Effector CD4-positive, alpha-beta T cell (primary cell): ENCODE measurements at places on chromosomes 5 and 9.

DNA sequence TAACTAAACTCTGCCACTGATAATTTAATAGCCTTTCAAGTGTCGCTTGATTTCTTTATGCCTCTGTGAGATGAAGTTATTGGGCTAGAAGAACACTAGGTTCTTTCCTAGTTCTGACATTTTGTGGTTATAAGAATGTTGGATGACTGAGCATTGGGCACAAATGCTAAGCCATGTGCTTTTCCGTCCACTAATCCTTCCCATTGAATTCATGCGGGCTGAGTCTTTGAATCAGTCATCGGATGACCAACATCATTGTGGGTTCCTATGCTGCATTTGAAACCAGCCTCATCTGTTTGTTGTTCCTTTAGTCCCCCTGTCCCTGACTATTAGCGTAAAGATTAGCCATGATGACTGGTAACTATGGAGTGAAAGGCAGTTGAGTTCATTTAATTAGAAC is 58.5 kb downstream of the ALDH1A1 start:
- DNase-seq: no peak

DNA sequence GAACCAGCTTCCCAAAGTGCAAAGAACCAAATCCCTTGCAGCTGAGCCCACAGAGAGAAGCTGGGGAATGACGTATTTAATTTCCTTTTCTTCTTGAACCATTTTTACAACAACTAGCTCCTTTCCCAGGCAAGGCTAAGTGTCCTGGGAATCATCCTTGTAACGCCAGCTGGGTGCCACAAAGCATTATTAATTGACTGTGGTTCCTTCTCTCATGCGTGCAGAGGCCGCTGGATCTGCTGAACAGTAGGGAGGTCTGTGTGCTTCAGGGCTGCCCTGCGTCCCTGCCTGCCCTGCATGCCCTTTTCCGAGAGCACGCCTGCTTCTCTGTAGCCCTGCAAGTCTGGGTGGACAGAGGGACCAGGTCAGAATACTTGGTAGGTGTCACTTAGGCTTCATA is 124.1 kb upstream of the OTULINL start:
- no peak for DNase-seq

GRCh38 chr5:158797498-158797845 is 302.2 kb downstream of the EBF1 start:
- DNase-seq: no peak

DNA sequence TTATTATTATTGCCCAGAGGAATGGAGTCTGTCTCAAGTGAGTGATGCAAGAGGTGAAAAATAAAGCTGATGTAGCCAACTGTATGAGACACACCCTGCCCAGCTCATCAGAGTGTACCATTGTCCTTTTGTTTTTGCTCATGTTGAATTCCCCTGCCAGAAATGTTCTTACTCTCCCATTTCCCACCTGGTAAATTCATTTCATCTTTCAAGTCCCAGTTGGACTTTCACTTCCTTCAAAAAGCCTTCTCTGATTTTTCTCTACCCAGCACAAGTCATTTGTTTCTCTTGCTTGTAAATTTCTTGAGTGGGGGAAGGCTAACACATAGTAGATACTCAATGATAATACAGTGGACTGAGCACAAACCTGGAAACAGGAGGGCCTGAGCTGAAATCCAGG is 394.5 kb upstream of the ZNF462 start:
- no peak for DNase-seq

DNA sequence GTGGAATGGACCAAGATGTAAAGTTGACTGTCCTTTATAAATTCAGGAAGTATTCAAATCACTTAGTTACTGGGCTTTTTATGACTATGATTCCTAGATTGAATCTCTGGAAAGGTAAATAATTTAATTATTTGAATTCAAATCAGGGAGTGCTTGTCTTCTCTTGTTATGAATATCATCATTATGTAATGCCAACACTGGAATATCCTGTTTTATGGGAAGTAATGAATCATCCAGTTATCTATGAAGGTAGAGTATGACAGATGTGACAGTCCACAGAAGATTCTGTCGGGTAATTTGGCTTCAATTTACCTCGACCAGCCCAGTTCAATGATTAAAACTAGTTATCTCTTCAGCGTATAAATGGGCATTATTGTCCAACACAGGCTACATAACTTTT is 141.0 kb upstream of the NUDT12 start:
- DNase-seq: no peak

DNA sequence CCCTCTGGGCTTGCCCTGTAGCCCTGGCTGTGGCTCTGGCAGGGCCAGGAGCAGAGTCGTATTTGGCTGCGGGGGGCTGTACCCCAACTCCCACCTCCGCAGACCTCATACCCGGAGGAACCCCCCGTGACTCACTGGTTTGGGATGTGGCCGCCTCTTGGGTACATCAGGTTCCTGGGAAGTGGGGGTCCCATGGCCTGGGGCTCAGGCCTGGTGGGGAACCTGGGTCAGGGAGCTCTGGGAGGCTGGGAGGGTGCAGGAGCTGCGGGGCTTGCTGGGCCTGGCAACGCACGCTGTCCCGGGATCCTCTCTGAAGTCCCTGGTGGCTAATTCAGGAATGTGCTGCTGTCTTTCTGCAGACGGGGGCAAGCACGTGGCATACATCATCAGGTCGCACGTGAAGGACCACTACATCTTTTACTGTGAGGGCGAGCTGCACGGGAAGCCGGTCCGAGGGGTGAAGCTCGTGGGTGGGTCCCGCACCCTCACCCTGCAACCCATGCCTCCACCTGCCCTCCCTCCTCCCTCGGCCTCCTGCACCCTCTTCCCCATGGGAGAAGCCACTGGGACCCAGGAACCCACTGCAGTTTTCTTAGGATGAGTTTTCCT is 2.4 kb downstream of the LCN1 start:
- no peak for DNase-seq

DNA sequence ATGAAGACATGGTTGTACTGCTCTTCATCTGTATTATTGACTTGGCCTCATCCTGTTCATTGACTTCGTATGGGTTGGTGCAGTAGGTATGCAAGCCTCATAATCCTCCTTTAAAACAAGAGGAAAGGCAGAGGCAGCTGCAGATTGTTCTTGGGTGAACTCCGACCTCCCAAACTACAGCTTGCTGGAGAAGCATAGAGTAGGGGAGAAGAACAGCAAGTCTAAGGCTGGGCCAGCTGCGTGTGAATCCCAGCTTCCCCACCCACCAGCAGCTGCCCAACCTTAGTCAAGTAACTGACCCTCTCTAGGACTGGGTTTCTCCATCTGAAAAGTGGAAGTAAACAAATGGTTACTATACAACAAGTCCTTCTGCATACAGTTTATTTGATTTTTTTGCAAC is 114.5 kb upstream of the WWC1 start:
- DNase-seq: no peak

DNA sequence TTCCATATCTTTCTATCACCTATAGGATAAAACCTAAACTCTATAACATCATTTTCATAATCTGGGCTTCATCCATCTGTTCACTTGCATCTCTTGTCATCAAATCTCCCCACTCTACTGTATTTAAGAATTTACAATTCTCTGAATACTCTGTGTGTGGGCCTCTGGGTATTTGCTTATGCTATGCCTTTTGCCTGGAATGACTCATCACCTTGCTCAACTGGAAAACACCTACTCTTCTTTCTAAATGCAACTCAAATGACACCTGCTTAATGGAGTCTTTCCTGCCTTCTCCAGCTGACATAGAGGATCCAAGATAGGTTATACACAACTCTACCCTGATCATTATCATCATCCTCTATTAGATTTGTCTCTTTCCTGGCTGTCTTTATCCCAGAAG is 421.7 kb downstream of the SPATA31D1 start:
- no peak for DNase-seq

DNA sequence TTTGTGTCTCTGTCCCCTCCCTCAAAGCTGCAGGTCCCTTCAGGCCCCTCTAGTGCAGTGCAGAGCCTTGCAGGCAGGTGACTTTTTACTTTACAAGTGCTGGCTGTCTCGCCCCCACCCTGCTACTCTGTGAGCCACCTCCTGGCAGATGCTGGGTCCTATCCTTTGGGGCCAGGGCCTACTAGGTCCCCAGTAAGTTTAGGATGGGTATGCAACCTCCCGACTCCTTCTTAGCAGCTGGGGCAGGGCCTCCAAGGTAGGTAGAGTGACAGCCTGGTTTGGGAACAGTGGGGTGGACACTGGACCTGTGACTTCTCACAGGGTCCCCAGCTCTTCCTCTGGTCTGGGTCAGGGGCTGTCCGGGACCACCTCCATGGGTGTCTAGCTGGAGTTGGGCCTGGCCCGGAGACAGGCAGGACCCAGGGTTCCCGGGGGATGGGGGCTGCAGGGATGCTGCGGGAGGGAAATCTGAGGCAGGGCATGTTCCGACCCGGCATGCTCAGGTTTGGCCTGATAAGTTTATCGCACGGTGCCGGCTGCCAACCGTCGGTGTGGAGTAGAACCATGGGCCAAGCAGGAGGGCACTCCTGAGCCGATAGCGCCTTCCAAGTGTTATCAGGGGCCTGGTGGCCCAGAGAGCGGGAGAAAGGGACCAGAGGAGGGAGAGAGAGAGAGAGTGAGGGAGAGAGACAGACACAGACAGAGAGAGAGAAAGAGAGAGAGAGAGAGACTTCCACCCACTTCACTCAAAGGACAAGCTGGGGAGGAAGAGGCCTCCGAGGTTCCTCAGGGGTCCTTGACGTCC is 20.5 kb downstream of the GFI1B start:
- no peak for DNase-seq

DNA sequence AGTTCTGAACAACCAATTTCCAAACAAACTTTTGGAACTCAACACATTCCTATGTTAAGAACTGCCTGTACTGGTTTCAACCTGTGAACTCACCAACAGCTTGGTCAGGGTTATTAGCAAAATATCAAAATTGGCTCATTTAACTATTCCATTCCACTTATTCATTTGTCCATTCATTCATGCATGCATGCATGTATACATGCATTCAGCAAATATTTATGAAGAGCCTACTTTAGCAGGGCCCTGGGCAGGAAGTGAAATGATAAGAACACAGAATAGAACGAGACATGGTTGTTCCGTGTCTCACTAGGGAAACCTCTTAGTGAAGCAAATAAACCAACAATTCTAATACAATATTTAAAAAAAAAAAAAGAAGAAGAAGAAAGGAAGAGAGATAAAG is 107.4 kb downstream of the GLIS3 start:
- no peak for DNase-seq

DNA sequence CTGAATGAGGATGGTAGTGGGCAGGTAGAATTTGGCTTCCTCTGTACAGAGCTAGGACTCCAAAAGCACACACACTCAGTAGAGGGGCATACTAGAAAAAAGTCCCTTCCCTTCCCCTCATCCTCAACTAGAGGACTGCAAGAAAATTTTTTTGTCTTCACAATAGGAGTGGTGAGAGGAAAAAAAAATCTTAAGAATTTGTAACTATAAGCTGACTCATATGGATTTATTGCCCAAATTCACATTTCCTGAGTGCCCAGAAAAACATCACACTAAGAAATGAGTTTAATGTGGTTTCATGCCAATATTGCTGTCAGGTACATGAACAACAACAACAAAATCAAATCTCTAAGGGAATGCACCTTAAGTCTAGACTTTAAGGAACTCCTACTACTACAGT is 43.7 kb downstream of the RANBP6 start:
- no peak for DNase-seq

DNA sequence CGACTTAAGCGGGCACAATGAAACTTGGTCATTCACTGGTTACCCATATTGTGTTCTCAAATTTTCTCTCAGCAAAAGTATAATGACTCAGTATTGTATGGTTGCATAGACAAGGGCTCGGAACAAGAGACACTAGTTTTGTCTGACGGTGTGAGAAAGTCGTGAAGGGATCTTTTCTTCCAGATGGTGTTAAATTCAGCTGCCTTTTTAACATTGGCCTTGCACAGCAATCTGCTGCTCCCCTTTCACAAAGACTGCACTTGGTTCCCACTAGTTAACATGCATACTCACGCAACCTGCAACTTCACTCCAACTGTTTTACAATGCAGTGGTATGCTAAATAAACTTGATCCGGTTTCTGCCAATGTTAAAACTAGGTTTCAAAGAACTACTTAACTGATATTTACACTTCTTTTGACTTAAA is 219.2 kb downstream of the MEF2C start:
- no peak for DNase-seq

GRCh38 chr9:113585555-113585954 is 122.0 kb downstream of the RGS3 start:
- no peak for DNase-seq

- no peak for DNase-seq
Observed at GRCh38 chr9:130609163-130609562, 29.8 kb downstream of the FUBP3 start.

DNA sequence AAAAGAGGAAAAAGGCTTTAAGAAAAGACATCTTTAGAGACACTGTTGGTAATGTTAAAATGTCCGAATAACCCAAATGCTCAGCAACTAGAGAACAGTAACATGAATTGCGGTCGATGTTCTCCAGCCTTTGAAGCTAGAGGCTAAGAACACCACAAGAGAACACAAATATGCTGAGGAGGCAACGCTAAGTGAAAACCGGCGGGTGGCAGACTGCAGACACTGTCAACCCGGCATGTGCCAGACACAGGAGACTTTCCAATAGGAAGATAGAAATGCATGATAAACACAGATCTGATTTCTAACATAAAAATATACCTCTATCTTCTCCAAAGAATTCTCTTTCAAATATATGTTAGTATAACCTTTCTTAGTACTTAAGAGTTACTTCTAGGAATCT is 18.4 kb upstream of the DDX41 start:
- DNase-seq: no peak

DNA sequence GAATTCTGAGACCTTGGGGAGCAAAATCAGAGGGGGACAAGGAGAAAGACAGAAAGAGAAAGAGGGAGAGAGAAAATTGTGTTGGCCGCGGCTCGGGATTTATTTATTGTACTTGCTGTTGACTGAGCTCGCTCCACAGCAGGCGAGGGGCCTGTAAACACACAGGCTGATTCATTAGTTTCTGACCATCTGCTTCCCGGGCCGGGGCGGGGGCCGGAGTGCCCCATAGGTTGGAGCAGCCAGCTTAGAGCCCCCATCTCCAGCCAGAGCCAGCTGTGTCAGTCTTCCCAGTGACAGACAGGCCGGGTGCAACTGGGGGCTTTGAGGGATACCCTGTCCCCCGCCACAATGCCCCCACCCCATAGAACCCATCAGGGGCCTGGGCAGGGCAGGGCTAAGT is 30.9 kb downstream of the NTNG2 start:
- DNase-seq: no peak

GRCh38 chr9:133888809-133889491 is 103.2 kb downstream of the VAV2 start:
- no peak for DNase-seq
